GM12864 (cell line): ENCODE measurements at places on chromosomes 4 and X.

DNA sequence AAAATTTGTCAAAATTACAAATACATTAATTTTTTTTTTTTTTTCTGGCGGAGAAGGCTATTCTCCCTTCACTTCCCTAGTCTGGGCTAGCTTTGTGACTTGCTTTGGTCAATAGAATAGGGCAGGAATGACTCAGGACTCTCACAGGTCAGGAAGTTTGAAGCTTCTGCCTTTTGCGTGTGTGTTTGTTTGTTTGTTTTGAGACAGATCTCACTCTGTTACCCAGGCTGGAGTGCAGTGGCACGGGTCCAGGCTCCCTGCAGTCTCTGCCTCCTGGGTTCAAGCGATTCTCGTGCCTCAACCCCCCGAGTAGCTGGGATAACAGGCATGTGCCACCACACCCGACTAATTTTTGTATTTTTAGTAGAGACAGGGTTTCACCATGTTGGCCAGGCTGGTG lies 55.9 kb upstream of the USP9X start:
- no peak for DNase-seq

DNA sequence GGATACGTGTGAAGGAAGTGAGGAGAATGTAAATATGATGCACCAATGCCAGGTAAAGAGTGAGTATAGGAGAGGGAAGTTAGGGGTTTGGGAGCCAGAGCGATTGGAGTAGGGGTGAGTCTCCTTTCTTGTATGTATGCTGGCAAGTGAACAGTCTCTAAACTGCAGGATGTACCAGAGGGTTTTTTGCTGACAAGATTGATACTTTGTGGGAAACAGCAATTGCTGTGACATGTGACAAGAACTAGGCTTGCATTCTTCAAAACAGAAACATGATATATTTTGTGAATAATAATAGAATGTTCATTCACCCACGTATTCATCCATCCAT lies 706 bp downstream of the CHIC1 start:
- DNase-seq, result no peak

DNA sequence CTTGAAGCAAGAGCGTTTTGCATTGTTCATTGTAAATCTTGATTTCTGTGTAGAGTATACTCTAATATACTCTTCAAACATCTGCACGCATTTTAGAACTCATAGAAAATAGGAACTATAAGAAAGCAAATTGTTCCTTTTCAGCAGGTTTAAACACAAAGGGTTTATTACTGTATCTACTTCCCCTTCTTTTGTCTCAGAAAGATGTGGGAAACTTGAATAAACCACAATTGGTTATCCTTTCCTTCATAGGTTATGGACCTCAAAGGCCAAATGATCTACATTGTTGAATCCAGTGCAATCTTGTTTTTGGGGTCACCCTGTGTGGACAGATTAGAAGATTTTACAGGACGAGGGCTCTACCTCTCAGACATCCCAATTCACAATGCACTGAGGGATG lies 46.0 kb upstream of the GUCY1B1 start:
- DNase-seq, result no peak

DNA sequence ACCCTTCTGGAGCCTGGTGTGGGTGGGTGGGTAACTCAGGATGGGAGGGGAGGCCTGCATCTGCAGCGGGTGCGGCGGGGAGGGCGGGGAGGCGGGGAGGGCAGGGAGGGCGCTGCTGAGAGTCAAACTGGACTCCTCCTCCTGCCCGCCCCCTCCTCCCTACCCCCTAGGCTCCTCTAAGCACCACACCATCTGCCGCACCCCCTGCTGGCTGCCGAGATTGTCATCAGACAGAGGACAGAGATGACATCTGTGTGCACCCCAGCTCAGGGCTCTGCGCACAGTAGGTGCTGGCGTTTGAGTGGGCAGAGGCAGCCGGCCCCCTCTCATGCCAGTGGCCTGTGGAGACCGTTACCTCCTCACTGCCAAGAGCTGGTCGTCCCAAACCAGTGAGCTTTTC lies 10.6 kb upstream of the HMX1 start:
- DNase-seq, result no peak

- DNase-seq, result no peak
Observed at GRCh38 chr4:119663160-119663788, 34.7 kb upstream of the PDE5A start.

GRCh38 chr4:69095301-69095731 lies 958 bp upstream of the UGT2B7 start:
- no peak for DNase-seq

DNA sequence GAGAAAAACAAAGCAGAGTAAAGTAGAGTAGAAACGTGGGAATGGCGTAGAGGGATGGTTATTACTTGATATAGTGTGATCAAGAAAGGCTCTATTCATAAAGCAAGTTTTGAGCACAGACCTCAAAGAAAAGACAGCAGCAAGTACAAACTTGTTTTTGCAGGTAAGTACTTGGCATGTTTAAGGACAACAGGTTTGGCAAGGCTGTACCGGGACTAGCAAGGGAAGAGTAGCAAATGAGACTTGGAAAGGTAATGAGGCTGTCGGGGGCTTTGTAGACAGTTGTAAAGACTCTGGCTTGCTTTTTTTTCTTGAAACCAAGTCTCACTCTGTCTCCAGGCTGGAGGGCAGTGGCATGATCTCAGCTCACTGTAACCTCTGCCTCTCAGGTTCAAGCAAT lies 40.9 kb downstream of the NEK1 start:
- DNase-seq, result no peak

- no peak for DNase-seq
Observed at GRCh38 chr4:47899639-47900038, 14.7 kb downstream of the NFXL1 start.

GRCh38 chr4:25770847-25771246 lies 91.9 kb downstream of the SEL1L3 start:
- DNase-seq, result no peak
